Endodermal cell (in vitro differentiated cells): ENCODE measurements at places on chromosomes 16 and 17. TPM values are rescaled to one million over a fixed set of nuclear protein-coding genes. Genes with fewer than 3 reads are reported as not detected.

The JMJD8 gene
- 52.4 and 55.6 TPM in 2 replicates for total RNA-seq

DNA sequence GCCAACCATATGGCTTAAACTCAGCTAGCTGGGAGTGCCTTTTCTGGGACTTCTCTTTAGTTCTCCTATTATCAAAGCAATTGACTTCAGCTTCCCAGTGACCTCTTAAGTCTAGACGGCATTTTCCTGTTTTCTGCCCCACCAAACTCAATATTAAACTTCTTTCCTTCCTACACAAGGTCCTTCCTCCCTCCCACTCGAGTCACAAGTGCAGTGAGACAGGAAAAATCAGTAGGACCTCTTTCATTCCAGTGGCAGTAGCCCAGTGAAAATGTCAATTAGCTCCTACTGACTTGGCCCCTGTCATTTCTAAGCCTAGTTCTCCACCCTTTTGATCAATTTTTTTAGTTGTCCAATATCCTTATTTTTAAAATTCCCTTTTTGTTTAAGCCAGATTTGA is 9.6 kb upstream of the NACA2 start:
- H3K4me1 ChIP-seq, result no peaks in the 10 kb centered on the region
- no peaks in the 10 kb centered on the region for H3K27me3 ChIP-seq
- no peak overlapping the region for H3K4me3 ChIP-seq
- DNase-seq, result no peak
- no peak overlapping the region for H3K27ac ChIP-seq

DNA sequence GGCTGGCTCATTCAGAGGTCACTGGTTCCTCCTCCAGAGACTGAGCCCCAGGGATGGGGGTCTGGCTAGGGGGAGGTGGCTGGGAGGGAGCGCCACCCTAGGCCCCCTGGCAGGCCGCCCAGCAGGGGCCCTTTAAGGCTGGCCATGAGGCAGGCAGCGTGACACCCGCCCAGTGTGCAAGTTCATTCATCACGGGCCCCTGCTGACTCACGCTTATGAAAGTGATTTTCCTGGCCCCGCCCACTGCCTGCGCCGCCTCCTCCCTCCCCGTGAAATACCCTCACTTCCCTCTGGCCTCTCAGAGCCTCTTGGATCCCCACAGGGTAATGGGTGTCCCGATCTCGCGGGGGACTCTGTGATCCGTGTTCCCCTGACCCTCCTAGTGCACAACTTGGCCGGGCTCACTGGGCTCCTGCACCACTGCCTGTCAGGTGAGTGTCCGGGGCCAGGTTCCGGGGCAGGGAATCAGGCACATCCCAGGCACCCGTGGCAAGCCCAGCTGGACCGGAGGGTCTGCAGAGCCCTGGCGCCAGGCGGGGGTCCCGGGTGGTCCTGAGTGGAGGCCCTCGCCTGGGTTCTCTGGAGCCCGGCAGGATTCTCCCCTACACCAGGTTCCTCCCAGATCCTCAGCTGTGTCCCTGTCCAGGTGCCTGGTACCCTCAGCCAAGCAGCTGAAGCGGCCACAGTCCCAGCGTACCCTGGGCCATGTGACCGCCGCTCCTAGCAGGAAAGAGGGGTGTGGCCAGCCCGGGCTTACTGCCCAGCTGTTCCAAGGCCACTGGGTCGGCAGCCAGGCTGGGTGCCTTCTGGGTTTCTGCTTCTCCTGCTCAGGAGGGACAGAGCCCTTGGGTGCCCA is at the start of gene OSGIN1:
Gene OSGIN1 (plus strand): TSS at position 301 of the 856 bp plus-strand sequence. CDS start 4,432 bp downstream, outside the sequence.
- H3K36me3 ChIP-seq, result no peaks in the 10 kb centered on the region
- DNase-seq, result peak; percentile 88
- H3K27ac ChIP-seq, result no peak within 1 kb of the TSS
- peaks cover 8% of the 10 kb centered on the region for H3K4me1 ChIP-seq
- no peaks in the 10 kb centered on the region for H3K27me3 ChIP-seq
- H3K4me3 ChIP-seq, result peak within 1 kb of the TSS; percentile 65

DNA sequence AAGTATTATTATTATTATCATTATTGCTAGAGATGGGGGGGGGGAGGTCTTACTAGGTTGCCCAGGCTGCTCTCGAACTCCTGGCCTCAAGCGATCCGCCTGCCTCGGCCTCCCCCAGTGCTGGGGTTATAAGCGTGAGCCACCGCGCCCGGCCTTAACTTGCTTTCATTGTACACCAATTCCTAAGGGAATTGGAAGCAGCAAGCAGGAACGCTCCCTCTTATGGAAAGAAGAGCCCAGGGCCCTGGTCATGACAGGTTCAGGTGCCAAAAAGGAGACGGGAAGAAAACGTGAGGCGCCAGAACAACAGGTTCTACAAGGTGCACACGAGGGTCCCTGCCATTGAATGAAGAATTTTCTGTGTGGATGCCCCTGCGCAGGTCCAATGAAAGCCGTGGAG is 540 bp upstream of the RPL38 start:
- peaks cover 17% of the 10 kb centered on the region for H3K27me3 ChIP-seq
- DNase-seq, result no peak
- H3K4me1 ChIP-seq, result peaks cover 13% of the 10 kb centered on the region
- H3K27ac ChIP-seq, result no peak overlapping the region
- H3K36me3 ChIP-seq, result peaks cover 41% of the 10 kb centered on the region

GRCh38 chr16:24838554-24839266 is 7.1 kb upstream of the SLC5A11 start:
- H3K4me1 ChIP-seq, result no peaks in the 10 kb centered on the region
- no peak overlapping the region for H3K27ac ChIP-seq
- no peaks in the 10 kb centered on the region for H3K36me3 ChIP-seq
- DNase-seq, result peak; percentile 33
- no peaks in the 10 kb centered on the region for H3K27me3 ChIP-seq

DNA sequence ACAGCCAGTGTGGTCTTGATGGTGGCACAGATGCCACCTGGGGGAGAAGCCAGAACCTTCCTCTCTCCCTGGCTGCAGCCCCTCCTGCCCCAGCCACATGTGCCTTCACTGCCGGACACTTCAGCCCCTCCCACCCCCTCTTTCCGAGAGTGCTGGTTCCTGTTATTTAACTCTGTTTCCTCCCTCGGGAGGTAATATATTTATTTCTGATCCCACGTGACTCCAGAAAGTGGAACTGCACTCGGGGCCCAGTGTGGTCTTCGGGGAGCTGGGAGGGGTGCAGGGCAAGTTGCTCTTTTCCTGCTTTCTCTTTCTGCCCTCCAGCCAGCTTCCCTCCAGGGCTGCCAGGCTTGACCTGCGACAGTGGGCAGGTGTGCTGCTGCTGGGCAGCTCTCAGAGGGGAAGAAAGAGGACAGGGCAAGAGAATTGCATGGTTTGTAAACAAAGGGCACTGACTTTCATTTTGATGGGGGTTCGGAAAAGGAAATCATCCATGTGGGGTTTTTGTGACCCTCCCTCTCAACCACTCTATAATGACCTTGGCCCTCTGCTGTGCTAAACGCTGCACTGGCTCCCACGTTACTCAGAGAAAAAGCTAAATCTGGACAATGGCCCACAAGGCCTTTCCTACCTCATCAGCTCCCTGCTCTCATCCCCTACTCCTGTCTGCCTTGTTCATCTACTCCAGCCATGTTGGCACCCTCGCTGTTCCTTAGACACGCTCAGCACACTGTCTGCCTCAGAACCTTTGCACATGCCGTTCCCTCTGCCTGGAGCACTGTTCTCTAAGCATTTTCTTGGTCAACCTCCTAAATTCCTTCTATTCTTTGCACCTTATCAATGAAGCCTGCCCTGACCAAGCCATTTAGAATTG is 8.2 kb upstream of the CIITA start:
- no peaks in the 10 kb centered on the region for H3K36me3 ChIP-seq
- no peak for DNase-seq
- no peak overlapping the region for H3K27ac ChIP-seq
- no peak overlapping the region for H3K4me3 ChIP-seq
- H3K4me1 ChIP-seq, result no peaks in the 10 kb centered on the region
- peaks cover 29% of the 10 kb centered on the region for H3K27me3 ChIP-seq

- H3K4me1 ChIP-seq, result no peaks in the 10 kb centered on the region
- no peak for DNase-seq
- no peak overlapping the region for H3K4me3 ChIP-seq
- H3K27ac ChIP-seq, result no peak overlapping the region
These were observed 8.5 kb upstream of the KPNB1 start for GRCh38 chr17:47641202-47641601.

- peaks cover 58% of the 10 kb centered on the region for H3K36me3 ChIP-seq
- no peaks in the 10 kb centered on the region for H3K27me3 ChIP-seq
- no peak overlapping the region for H3K4me3 ChIP-seq
- no peaks in the 10 kb centered on the region for H3K4me1 ChIP-seq
- H3K27ac ChIP-seq, result peak overlapping the region; percentile 86
These were observed 82.7 kb upstream of the PLCG2 start for GRCh38 chr16:81696166-81696960.

DNA sequence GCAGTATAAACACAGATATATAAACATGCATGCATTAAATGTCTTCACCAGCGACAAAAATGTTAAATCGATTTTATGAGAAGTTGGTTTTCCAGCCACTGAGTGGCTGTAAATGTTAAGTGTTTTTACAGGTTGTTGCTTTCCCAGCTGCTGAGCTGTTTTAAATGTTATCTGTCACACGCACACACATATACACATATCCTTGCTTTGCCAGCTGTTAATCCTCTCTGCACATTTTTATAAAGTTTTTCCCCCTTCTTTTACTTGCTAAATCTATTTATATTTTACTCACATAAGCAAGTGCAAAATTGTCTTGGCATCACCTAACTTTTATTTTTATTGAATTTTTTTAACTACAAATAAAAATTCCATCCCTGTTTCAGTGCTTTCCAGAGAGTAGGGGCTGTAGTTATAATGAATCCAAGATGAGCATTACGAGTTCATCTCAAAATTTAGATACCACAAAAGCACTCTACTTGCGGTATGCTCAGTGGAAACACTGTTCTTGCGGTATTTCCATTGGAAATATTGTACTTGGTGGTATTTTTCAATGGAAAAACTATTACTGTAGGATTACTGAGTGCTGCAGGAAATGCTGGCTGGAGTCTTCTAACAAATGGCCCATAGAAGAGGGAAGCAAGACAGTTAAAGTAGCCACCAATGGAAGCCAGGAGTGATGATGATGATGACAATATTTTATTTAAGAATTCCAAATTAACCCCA is 124.9 kb upstream of the KCNJ16 start:
- no peak for DNase-seq
- H3K27me3 ChIP-seq, result peaks cover 5% of the 10 kb centered on the region
- peaks cover 2% of the 10 kb centered on the region for H3K4me1 ChIP-seq
- no peaks in the 10 kb centered on the region for H3K36me3 ChIP-seq
- no peak overlapping the region for H3K27ac ChIP-seq

DNA sequence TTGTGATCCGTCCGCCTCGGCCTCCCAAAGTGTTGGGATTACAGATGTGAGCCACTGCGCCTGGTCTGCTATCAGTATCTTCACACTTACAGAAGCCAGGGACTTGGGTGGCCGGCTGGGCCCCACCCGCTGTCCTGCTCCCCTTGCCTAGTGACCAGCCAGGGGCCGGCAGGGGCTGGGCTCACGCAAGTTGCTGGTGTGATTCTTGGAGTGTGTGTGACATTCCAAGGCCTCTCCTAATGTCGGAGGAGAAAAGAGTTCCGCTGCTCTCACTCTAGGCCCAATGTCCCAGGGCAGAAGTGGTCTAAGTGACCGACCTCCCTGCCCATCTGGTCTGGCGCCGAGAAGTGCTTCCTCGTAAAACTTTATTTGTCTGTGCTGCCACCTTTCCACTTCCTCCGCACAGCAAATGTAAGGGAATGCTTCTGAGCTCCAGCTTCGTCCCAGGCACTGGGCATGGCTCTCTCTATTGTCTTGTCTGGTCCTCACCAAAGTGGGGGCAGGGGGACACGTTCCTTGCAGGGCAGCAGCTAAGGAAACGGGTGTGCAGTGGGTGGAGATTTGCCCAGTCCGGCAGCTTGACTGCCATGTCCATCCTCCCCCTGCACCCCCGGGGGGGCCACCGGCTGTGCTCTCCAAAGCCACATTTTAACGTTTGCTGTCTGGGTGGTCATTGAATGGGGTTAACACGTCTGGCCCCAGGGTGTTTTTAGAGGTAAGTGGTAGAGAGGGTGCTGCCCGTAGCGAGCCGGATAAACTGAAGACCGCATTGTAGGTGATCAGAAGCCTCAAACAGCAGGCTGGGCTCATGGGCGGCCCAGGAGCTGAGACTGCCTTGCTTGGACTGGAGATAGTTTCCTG is 7.8 kb upstream of the GSE1 start:
- H3K4me1 ChIP-seq, result peaks cover 37% of the 10 kb centered on the region
- H3K4me3 ChIP-seq, result no peak overlapping the region
- peak; percentile 78 for DNase-seq
- no peaks in the 10 kb centered on the region for H3K36me3 ChIP-seq

- no peak for DNase-seq
- H3K27ac ChIP-seq, result no peak overlapping the region
- no peaks in the 10 kb centered on the region for H3K4me1 ChIP-seq
- H3K4me3 ChIP-seq, result no peak overlapping the region
These were observed 601.4 kb upstream of the SALL1 start for GRCh38 chr16:51752438-51752995.

DNA sequence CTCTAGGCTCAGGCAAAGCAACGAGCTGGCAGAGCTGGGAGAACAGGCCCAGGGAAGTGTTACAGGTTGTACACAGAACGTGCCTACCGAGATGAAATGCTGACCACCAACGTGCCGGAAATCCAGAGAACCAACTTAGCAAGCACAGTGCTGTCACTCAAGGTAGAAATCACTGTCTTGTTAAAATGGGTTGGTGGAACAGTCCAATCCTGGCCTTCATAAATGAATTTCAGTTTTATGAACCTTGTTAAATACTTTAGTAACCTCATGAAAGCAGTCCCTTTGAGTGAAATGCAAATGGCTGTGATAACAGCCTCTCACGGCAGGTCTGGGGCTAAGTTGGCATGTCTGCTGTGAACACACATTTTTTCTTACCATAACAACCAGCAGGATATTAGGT is 29.0 kb downstream of the ETV4 start:
- no peak overlapping the region for H3K27ac ChIP-seq
- no peaks in the 10 kb centered on the region for H3K27me3 ChIP-seq
- DNase-seq, result no peak
- H3K4me3 ChIP-seq, result no peak overlapping the region

GRCh38 chr17:33686171-33686570 is 393.1 kb upstream of the ASIC2 start:
- H3K4me1 ChIP-seq, result no peaks in the 10 kb centered on the region
- peak; percentile 80 for DNase-seq
- H3K27me3 ChIP-seq, result no peaks in the 10 kb centered on the region
- H3K36me3 ChIP-seq, result no peaks in the 10 kb centered on the region

GRCh38 chr17:48282303-48282702 is 147.7 kb downstream of the SKAP1 start:
- H3K27me3 ChIP-seq, result no peaks in the 10 kb centered on the region
- no peaks in the 10 kb centered on the region for H3K36me3 ChIP-seq

GRCh38 chr17:51166987-51167931 is 1.0 kb downstream of the NME2 start:
- H3K27me3 ChIP-seq, result no peaks in the 10 kb centered on the region
- peak; percentile 90 for DNase-seq
- H3K4me3 ChIP-seq, result peak overlapping the region; percentile 96
- H3K36me3 ChIP-seq, result peaks cover 49% of the 10 kb centered on the region
- H3K27ac ChIP-seq, result peak overlapping the region; percentile 38
- peaks cover 4% of the 10 kb centered on the region for H3K4me1 ChIP-seq

DNA sequence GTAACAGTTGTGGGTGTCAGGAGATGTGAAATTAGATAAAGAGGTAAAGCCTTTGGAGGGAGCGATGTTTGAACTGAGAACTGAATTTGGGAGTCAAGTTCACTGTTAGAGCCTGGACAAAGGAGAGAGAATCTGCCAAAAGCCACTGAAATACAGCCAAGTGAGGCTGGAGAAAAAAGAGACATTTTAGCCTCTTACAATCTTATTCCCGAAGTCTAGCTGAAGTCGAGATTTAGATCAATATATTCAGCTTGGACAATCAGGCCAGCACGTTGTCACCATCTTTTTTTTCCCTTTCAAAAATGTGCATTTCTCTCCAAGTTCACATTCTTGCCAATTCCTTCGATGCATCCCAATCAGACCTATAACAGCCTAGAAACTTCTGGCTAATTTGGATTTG is 312.2 kb downstream of the RBFOX1 start:
- H3K36me3 ChIP-seq, result no peaks in the 10 kb centered on the region
- DNase-seq, result no peak
- H3K27me3 ChIP-seq, result peaks cover 94% of the 10 kb centered on the region
- H3K4me3 ChIP-seq, result no peak overlapping the region
- H3K4me1 ChIP-seq, result peaks cover 3% of the 10 kb centered on the region
